ENCODE measurements at places on chromosomes 12 and 14. TPM values are rescaled to one million over a fixed set of nuclear protein-coding genes. Genes with fewer than 3 reads are reported as not detected.

DNA sequence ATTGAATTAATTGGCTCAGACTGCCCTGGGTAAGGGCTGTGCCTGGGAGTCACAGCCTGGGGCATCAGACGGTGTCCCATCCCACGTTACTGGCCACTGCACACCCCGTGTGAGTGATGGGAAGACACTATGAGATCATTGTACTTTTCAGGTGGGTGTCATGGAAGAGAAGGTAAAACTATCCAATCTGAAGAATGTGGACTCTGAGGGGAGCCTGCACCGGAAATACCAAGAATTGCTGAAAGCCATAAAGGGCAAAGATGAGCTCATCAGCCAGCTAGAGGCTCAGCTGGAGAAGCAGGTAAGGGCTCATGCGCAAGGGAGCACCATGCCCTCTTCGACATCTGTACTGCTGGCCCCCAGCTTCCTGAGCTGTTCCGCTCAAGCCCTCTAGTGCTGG is 24.0 kb downstream of the PLEKHH1 start:
- no peak overlapping the region for H3K27ac ChIP-seq
- H3K36me3 ChIP-seq = no peaks in the 10 kb centered on the region
- H3K4me1 ChIP-seq = no peaks in the 10 kb centered on the region
- DNase-seq = no peak
- H3K4me3 ChIP-seq = no peak overlapping the region
- H3K27me3 ChIP-seq = no peaks in the 10 kb centered on the region

- no peak for DNase-seq
- no peaks in the 10 kb centered on the region for H3K27me3 ChIP-seq
- peak overlapping the region; percentile 39 for H3K4me3 ChIP-seq
Measured at GRCh38 chr12:122022393-122023338, 982 bp downstream of the BCL7A start.

- H3K4me3 ChIP-seq = no peak overlapping the region
- no peaks in the 10 kb centered on the region for H3K4me1 ChIP-seq
- no peak for DNase-seq
- H3K27ac ChIP-seq = no peak overlapping the region
- H3K27me3 ChIP-seq = no peaks in the 10 kb centered on the region
Measured at GRCh38 chr12:114992443-114992842, 308.5 kb upstream of the TBX3 start.

DNA sequence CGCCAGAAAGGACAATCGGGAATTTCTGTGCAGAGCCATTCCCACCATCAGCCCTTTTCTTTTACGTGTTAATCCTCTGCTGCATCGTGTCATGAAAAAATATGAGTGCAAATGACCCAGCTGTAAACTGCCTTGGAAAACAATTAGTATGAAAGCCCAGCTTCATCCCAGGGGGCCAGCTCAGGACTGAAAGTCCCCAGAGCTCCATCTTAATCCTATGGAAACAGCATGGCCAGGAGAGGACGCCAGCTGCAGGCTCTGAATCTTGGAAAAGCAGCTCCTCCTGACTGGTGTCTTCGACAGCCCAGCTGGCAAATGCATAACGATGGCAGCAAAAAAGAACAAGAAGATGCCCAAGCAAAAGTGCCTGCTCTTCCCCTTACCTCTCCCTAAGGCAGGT is 191.5 kb downstream of the NTF3 start:
- no peaks in the 10 kb centered on the region for H3K4me1 ChIP-seq
- no peak overlapping the region for H3K27ac ChIP-seq
- no peak overlapping the region for H3K4me3 ChIP-seq

DNA sequence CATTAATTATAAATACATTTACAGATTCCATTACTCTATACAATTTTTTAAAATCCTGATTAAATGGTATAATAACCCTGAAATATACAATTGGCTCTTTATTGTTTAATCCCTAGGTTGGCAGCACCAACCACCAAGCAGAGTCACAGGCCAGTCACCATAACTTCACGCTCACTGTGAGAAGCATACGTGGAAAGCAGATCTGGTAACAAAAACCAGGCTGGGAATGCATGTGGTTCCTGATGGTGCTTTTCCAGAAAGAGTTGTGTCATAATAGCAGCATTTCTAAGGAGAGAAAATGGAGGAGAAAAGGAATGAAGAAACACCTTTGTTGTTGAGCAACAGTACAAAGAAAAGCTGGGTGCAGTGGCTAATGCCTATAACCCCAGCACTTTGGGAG is 66.1 kb downstream of the SIX6 start:
- H3K4me1 ChIP-seq = no peaks in the 10 kb centered on the region
- H3K36me3 ChIP-seq = no peaks in the 10 kb centered on the region
- no peaks in the 10 kb centered on the region for H3K27me3 ChIP-seq
- H3K27ac ChIP-seq = no peak overlapping the region

DNA sequence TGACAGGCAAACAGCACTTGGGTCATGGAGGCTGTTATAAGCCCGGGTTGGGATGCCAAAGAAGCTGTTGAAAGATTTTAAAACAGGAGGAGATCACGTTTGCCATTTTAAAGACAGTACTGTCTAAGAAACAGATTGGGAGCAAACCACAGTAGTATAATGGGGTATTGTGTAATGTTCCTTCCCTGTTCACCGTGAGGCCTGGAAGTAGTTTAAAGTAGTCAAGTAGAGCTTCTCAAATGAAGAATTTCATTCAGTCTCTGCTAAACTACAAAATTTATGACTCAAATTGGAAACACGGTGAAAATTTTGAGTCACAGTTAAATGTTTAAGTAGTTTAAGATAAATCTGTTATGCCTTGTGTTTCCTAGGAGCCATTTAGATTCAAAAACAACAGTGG is 35.8 kb downstream of the ATP2A2 start:
- no peak for DNase-seq
- H3K36me3 ChIP-seq = no peaks in the 10 kb centered on the region
- peak overlapping the region; percentile 51 for H3K27ac ChIP-seq
- peaks cover 10% of the 10 kb centered on the region for H3K4me1 ChIP-seq
- no peak overlapping the region for H3K4me3 ChIP-seq
- no peaks in the 10 kb centered on the region for H3K27me3 ChIP-seq

Gene CLEC9A
- total RNA-seq = 0.90 TPM

Gene OAS2
- total RNA-seq = 0.59 TPM

Gene SLC38A4
- total RNA-seq = 1.9 TPM
